WTC11 (cell line): ENCODE measurements at places on chromosomes 4 and X. TPM values are rescaled to one million over a fixed set of nuclear protein-coding genes. Genes with fewer than 3 reads are reported as not detected.
A peak's percentile ranks its signal among the peaks of the same experiment; 100 is the strongest.

Gene GPC4
- total RNA-seq: 120 to 144 TPM (median 120 TPM) in 3 replicates

Gene VSIG1
- 0.73 to 1.2 TPM (median 0.76 TPM) in 3 replicates for total RNA-seq

Gene ARX
- total RNA-seq: 0.07 TPM in 1 of 3 replicates, not detected in the others

Gene FGG
- total RNA-seq: 2.3 to 3.0 TPM (median 2.4 TPM) in 3 replicates

Gene ABHD18
- 15.9 to 17.8 TPM (median 16.5 TPM) in 3 replicates for total RNA-seq

DNA sequence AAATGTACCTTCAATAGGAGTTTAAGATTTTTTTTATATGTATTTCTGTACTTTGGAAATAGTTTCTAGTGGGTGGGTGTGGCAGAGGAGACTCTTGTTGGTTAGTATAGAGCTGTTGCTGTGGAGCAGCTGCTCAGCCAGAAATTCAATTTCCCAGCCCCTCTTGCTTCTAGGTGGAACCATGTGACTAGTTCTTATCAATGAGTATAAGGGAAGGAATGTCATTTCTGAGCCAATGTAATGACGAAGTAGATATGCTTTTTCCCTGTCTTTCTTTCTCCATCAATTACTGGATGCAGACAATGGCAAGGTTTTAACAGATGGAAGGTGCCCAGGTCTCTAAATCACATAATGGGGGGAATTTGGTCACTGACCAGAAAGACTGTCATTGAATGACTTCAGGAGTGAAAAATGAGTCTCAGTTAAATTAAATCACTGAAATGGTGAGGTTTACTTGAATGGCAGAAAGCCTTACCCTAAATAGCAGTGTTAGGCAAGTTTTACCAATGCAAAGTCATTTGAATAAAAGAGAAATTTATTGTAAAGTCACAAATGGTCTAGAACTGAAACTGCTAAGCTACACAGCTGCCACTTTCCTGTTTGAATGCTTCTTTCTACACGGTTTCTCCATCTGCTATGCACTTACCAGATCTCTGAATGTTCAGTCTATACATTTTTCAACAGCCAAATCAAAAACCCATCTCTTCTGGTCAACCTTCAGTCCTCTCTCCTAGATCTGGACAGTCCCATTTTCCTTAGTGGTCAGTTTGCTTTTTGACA is 795.4 kb upstream of the MAGEB2 start:
- no peaks in the 10 kb centered on the region for H3K36me3 ChIP-seq
- H3K4me1 ChIP-seq: peaks cover 20% of the 10 kb centered on the region
- H3K27ac ChIP-seq: no peak overlapping the region

DNA sequence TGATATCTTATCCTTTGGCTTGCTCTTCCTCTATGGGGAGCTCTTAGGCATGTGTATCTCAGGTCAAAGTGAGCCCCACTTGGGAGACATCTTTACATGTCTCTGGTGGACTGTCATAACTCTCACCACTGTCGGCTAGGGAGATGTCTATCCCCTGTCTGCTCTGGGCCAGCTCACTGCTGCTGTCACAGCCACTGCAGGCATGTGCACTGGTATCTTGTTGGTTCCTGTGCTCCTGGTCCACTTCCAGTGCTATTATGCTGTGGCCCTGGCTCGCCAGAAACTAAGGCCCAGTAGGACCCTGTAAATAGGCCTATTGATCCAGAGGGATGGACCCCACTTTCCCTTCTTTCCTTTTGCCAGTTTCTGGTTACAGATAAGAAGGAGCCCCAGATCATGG is 56.6 kb upstream of the LAS1L start:
- H3K4me3 ChIP-seq: no peak overlapping the region
- H3K4me1 ChIP-seq: peaks cover 12% of the 10 kb centered on the region
- no peak overlapping the region for H3K27ac ChIP-seq

DNA sequence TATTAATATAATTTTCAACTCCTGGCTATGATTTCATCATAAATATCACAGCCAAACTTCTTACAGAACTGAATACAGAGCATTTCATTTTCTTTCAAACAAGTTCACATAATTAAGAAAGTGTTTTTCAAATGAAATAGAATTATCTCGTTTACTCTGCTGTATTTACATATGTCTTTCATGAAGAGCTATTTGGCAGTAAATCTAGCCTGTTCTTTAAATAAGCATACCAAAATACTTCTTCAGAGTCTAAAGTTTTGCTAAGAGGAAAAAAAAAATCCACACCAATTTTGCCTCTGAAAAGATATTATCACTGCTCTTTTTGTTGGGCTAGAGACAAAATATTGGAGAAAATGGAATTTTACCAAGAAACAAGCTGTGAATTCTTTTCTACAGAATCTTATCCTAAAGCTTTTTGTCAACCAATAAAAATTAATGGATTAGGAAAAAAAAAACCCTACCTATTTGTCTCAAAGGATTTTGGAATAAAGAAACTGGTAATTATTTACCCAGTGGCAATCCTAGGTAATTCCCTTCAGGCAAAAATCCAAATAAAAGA is 287.9 kb upstream of the NR3C2 start:
- no peaks in the 10 kb centered on the region for H3K27me3 ChIP-seq
- H3K4me3 ChIP-seq: no peak overlapping the region
- H3K27ac ChIP-seq: no peak overlapping the region
- no peaks in the 10 kb centered on the region for H3K36me3 ChIP-seq
- 0 out of 2 replicates have a peak, but pooled peaks cover 7% of the 10 kb centered on the region for H3K4me1 ChIP-seq

- peaks cover 5% of the 10 kb centered on the region; the same call in 1 of the 2 replicates for H3K36me3 ChIP-seq
- H3K27ac ChIP-seq: no peak overlapping the region
- peaks cover 62% of the 10 kb centered on the region for H3K4me1 ChIP-seq
- no peaks in the 10 kb centered on the region for H3K27me3 ChIP-seq
- DNase-seq: no peak
- H3K4me3 ChIP-seq: no peak overlapping the region
Observed at GRCh38 chrX:71913156-71913950, 2.7 kb downstream of the NHSL2 start.

GRCh38 chrX:17769701-17770269 is 32.5 kb downstream of the SCML1 start:
- H3K4me1 ChIP-seq: no peaks in the 10 kb centered on the region
- no peak overlapping the region for H3K27ac ChIP-seq
- H3K4me3 ChIP-seq: no peak overlapping the region
- H3K36me3 ChIP-seq: no peaks in the 10 kb centered on the region
- DNase-seq: no peak
- no peaks in the 10 kb centered on the region for H3K27me3 ChIP-seq

GRCh38 chrX:150767475-150768131 is 74.4 kb downstream of the MTMR1 start:
- no peak for DNase-seq
- H3K36me3 ChIP-seq: no peaks in the 10 kb centered on the region
- H3K4me1 ChIP-seq: peaks cover 21% of the 10 kb centered on the region
- no peaks in the 10 kb centered on the region for H3K27me3 ChIP-seq

DNA sequence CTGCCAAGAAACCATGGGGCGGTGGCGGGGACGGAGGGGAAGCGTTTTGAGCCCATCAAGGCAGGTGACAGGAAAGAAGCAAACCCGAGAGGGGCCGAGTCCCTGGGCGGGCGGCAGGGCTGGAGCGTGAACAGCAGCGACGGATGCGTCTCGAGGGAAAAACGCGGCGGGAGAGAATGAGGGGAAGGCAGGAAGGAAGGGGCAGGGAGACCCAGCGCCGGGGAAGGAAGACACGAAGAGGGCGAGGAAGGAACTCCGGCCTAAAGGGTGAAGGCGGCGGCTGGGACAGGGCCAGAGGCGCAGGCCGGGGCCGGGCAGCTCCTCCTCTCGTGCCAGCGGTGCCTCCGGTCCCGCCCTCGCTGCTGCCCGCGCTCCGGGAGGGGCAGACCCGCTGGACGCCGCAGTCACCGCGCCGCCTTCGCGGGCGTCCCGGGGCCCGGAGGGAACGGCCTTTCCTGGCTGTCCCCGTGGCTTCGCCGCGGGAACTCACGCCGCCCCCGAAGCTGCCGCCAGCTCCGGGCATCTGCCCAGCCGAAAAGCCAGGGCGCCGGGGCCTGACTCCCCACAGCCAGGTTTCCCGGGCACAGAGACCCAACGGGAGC is 751 bp upstream of the RGS12 start:
- peaks cover 20% of the 10 kb centered on the region for H3K4me1 ChIP-seq
- H3K27me3 ChIP-seq: peaks cover 23% of the 10 kb centered on the region
- peak overlapping the region; percentile 53; the same call in 1 of the 2 replicates for H3K27ac ChIP-seq
- H3K4me3 ChIP-seq: peak overlapping the region; percentile 79

DNA sequence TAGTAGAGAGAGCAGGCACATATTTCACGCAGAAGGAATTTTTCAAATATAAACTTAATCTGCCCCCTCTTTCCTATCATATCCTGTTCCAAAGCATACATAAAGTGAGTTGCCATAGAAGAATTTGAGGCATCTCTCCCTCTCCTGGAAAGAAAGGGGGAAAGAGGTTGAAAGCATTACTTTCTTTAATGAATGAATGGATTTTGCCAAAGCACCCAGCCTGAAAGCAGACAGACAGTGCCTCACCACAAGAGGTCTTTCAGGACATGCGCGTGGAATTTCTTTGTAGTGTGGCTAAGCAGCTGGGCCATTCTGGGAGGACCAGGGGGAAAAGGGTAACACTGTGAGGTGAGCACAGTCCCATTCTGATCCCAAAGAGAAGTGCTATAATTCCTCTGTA is 651.4 kb downstream of the IQCM start:
- H3K4me1 ChIP-seq: peaks cover 36% of the 10 kb centered on the region
- peak; percentile 28 for DNase-seq
- H3K27ac ChIP-seq: peak overlapping the region; percentile 37; the same call in 1 of the 2 replicates
- H3K4me3 ChIP-seq: no peak overlapping the region
- H3K36me3 ChIP-seq: no peaks in the 10 kb centered on the region

DNA sequence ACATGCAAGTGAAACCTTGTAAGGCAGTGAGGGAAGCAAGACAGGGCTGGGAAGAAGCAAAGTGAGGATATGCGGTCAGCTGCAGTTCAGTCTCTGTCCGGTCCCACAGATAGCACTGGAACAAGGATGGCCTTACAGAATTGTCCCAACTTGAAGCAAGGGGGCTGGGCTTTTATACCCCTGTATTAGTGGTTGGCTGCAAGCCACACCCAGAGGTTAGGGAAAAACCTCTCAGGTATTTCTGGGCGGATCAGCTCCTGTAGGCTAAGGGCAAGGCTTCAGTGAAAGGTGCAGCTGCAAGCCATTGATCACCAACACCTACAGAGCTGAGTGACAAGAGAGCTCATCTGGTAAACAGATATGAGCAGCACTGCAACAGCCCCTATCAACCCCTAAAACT is 89.0 kb downstream of the KDR start:
- H3K27me3 ChIP-seq: peaks cover 5% of the 10 kb centered on the region; the same call in 1 of the 2 replicates
- DNase-seq: no peak
- H3K36me3 ChIP-seq: peaks cover 18% of the 10 kb centered on the region
- no peak overlapping the region for H3K4me3 ChIP-seq

DNA sequence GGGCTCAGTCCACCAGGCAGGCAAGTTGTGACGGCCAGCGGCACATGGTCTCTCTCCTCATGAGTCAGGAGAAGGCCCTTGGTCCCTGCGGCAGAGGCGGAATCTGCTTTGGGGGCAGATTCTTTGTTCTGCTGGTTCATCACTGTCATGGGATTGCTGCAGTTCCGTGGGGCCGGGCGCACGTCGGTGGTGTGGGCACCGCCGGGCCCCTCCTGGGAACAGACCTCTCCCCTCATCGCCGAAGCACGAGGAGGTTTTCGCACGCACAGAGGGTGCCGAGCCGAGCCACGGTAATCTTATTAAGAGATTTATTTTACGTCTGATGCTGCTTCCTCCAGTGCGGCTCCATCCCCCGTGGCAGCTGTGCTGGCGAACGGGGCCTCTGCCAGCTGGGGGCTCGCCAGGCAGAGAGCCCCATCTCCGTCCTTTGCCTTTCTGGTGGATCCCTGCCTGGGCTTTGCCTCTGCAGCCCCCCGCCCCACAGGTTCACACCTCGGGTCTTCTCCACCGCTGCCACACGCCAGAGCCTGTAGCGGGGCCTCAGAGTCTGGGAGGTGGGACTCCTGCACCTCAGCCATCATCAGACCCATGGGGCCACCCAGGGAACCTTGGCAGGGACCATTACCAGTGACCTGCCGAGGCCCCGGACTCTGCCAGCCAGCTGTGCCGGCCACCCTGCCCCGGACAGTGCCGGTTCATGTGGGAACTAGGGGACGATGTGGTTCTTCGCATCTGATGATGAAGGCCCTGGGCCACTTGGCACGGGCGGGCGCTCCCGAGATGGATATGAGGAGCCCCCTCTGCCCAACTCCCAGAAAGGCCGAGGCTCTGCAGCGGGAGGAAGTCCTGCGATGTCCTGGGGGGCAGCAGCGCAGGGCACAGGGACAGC is 86.7 kb upstream of the NKX1-1 start:
- no peaks in the 10 kb centered on the region for H3K4me1 ChIP-seq
- no peaks in the 10 kb centered on the region for H3K36me3 ChIP-seq
- H3K27me3 ChIP-seq: no peaks in the 10 kb centered on the region
- H3K27ac ChIP-seq: no peak overlapping the region
- DNase-seq: peak; percentile 8

DNA sequence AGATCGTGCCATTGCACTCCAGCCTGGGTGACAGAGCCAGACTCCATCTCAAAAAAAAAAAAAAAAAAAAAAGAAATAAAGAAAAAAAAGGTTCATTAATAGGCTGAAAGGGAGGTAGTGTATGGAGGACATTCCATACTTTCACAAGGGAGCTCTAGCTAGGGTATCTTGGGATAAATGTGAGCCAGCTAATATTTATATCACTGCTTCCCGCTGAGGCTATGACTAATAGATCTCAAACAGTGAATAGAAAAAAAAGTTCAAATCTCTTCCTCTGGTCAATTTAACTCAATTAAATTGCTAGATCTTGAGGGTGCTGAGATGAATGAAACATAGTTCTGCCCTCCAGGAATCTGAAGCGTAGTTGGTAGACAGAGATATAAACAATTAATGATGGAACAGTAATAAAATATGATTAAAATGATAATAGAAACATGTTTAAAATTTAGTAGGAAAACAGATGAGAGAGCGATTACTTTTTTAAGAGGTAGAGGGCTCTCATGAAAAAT is 55.7 kb upstream of the SHISA3 start:
- H3K4me3 ChIP-seq: no peak overlapping the region
- no peak for DNase-seq
- no peaks in the 10 kb centered on the region for H3K36me3 ChIP-seq
- H3K4me1 ChIP-seq: peaks cover 51% of the 10 kb centered on the region
- no peak overlapping the region for H3K27ac ChIP-seq
- no peaks in the 10 kb centered on the region; the same call in 1 of the 2 replicates for H3K27me3 ChIP-seq

DNA sequence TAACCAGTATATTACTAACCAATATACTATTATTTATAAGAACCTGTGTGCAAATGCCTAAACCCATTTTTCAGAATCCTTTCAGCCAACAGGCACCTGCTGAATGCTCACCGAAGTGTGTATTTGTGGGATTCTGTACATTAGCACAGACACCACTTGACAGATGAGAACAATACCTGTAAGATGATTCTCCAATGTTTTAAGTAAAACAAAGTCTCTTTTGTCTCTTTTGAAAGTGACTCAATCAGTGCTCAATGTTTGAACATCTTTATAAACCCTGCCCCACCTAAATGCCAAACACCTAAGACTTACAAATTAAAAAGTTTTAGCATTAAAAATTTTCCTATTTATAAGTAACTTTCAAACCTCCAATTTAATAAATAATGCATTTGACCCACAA is 763 bp downstream of the ASB9 start:
- H3K4me3 ChIP-seq: no peak overlapping the region
- peaks cover 9% of the 10 kb centered on the region for H3K4me1 ChIP-seq
- no peak overlapping the region for H3K27ac ChIP-seq
- H3K36me3 ChIP-seq: no peaks in the 10 kb centered on the region
- no peak for DNase-seq
- H3K27me3 ChIP-seq: no peaks in the 10 kb centered on the region
